ENCODE measurements at places on chromosomes 3 and 15. TPM values are rescaled to one million over a fixed set of nuclear protein-coding genes. Genes with fewer than 3 reads are reported as not detected.

The RLBP1 gene
- not detected for total RNA-seq

The HOMER2 gene
- 18.5 TPM for total RNA-seq

The PIGZ gene
- total RNA-seq: 0.17 TPM

The FEZF2 gene
- not detected for total RNA-seq

The CFAP91 gene
- total RNA-seq: not detected

The GOLGA8G gene
- not detected for total RNA-seq

The SPATA12 gene
- total RNA-seq: 0.12 TPM

The CCR3 gene
- not detected for total RNA-seq

All from NCI-H460 (cell line).